ENCODE measurements at places on chromosomes 3 and 15.

DNA sequence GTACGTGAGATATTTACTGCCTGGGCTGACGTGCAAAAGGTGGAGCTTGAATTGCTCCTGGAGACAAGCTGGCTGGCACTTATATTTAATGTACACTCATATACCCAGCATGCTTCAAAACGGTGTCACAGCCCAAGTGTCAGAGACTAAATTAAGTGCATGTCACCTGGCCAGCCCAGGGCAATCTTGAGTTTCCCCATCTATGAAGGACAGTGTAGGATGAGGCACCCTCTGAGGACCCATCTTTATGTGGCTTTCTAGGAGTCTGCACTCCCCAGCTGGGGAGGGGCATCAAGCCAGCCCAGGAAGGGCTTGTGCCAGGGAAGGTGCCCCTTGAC, 5.3 kb downstream of the LRRC15 start:
- DNase-seq: no peak

DNA sequence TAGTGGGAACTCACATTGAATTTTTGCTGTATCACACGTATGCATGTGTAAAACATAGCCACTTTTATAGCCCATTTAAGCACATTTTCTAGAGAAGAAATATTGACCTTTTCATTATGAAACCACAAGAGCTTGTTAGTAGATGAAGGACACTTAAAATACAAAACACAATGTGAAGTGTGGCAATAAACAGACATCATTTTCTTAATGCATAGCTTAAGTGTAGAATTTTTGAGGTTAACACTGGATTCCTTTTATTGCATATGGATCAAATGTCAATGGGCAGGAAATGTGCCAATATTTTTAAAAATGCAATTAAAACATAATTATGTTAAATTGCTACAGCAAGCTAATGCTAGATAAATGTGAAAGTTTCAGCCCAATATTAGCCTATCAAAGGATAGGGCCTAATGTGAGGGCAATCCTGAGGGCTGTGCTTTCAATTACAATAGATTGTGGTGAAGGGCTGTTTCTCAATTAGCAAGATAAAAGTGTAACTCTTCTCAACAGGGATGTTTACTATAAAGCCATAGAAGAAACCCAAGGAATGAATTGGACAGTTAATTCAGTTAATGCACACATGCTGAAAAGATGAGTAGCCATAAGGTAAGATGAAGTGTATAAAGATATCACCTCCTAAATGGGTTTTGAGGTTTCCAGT, 489.0 kb upstream of the CDIN1 start:
- no peak for DNase-seq

DNA sequence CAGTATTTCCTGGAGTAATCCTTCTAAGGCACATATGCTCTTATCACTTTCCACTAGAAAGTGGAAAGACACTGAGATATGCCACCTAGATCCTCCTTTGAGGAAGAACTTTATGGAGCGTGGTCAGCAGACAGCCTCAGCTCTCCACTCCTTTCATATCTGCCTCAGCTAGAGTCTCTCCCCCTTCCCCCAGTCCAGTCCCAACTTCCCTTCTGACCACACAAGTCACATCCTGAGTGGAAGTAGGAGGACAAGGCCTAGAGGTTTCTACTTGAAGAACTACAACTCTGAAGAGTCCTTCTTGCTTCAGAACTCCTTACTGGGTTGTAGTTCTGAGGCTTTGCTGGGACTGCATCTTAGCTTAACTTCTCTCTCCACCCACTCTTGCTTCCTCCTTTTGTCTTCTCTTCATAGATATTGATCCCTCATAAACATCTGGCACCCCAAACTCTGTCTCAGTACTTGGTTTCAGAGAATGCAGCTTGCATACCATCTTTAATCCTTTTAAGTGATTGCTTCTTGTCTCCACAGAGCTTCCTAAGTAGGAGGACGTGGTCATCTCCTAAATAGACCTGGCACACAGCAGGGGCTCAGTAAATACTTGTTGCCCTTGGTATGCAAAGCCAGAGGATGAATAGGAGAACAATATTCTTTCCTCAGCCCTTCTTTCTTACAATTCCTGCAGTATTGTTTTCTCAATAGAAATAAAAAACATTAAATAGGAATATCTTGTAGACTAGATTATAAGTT, 109.6 kb downstream of the OXSM start:
- no peak for DNase-seq

GRCh38 chr3:49606427-49606826, 52.1 kb downstream of the BSN start:
- no peak for DNase-seq

Data from stimulated activated CD4-positive, alpha-beta T cell treated with anti-CD3 and anti-CD28 coated beads, TNF-alpha, amount 100 ng/mL, for 24 hours (primary cell).